Gastrocnemius medialis (tissue), 4 donors: ENCODE measurements at places on chromosomes 4 and X.

GRCh38 chr4:98581126-98581525 is 77.3 kb downstream of the TSPAN5 start:
- no peak for DNase-seq

DNA sequence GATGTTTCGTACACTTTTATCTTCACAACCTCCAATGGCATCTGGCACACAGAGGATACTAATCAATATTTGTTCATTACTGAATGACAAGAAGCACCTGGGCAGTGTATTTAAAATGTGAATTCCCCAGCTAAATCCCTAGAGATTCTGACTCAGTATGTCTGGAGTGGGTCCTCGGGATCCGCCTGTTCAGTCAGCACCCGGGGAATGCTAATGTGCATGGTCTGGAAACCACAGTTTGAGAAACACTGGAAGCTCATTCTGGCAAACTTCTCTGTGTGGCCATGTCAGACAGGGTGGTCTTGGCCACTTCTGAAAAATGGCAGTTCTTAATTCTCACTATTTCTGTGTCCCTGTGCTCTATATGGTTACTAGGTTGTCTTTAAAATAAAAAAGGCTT is 138.8 kb upstream of the VCX start:
- no peak for DNase-seq

DNA sequence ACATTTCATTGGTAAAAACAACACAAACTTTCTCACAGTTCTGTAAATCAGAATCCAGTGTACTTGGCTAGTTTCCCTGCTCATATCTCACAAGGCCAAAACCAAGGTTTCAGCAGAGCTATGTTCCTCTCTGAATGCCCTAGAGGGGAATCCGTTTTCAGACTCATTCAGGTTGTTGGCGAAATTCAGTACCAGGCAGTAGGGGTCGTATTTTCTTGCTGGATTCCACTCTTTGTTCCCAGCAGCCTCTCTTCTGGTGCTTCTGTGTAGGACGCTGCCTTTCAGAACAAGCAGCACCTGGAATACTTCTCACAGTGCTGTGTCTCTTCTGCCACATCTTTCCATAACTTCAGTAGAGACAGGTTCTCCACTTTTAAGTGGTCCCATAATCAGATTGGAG is 351.9 kb downstream of the PCDH18 start:
- DNase-seq, result no peak

GRCh38 chr4:46016306-46016705 is 107.5 kb downstream of the GABRG1 start:
- no peak for DNase-seq

DNA sequence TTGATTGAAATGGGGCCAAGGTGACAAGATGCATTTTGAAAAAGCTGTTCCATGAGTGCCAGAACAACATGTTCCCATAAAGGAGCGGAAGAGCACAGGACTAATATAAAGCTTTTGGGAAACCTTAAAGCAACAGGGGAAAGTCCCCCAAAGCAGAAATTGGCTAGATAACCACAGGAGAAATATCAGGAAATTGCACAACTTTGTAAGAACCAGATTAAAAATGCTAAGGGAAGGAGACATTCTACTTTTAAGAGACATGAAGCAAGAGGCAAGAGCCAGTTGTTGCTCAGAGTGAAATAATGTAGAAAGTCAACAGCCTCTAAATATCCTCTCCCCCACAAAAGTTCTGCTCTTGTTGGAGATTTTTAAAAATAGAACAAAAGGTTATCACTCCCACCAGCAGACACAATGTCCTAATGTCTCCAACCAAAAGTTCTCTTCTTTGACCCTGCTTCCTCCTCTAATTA is 85.2 kb upstream of the LNX1 start:
- peak; percentile 15 for DNase-seq

DNA sequence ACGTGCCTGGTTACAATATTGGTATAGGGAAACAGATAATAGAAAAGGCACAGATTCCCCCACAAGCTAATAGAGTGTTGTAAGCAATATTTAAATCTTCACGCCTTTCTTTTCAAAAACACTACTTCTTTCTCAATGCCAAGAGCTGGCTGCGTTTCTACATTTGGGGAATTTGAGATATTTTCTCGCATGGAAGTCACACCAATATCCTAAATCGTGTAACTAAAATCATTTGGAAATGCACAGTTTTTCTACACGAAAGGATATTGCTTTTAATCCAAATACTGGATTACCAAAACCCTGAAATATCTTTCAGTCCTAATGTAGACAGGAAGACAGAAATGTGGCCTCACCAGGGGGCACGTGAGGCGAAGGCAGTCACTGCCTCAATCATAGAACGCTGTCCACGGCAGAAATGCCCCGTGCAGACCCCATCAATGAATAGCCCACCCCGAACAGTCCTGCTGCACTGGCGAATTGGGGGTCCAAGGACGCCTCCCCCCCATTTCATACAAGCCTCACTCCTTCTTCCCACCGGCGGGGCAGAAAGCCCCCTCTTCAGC is 106.6 kb downstream of the NSUN7 start:
- no peak for DNase-seq

DNA sequence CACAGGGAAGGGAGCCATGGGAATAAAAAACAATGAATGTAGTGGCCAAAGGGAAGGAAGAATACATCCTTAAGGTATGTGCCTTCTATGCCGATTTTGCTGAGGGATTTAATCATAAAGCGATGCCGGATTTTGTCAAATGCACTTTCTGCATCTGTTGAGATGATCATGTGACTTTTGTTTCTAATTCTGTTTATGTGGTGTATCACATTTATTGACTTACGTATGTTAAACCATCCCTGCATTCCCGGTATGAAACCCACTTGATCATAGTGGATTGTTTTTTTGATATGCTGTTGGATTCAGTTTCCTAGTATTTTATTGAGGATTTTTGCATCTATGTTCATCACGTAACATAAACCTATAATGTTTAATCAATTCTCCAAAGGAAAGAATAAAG is 60.0 kb downstream of the SSX7 start:
- no peak for DNase-seq

DNA sequence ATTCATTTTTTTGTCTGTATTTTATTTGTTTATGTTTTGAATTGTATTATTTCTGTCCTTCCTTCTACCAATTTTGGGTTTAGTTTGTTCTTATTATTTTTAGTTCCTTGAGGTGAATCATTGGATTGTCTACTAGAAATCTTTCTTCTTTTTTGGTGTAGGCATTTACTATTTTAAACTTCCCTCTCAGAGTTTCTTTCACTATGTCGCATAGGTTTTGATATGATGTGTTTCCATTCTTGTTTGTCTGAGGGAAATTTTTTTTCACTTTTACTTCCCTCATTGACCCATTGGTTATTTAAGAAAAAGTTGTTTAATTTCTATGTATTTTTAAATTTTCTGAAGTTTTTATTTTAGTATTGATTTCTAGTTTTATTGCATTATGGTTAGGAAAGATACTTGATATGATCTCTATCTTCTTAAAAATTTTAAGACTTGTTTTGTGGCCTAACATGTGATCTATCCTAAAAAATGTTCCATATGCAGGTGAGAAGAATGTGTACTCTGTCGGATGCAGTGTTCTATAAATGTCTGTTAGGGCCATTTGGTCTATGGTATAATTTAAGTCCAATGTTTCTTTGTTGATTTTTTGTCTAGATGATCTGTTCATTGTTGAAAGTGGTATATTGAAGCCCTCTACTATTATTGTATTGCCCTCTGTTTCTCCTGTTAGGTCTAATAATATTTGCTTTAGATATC is 68.8 kb downstream of the IL15 start:
- DNase-seq, result no peak
